Stimulated activated CD8-positive, alpha-beta memory T cell treated with anti-CD3 and anti-CD28 coated beads, Interleukin-7, amount 100 ng/mL, for 24 hours (primary cell): ENCODE measurements at places on chromosomes 13 and 19.

- DNase-seq, result peak; percentile 79
Measured at GRCh38 chr19:17847538-17848366, at the start of gene JAK3. Gene JAK3, minus strand, starts transcription at chr19:17847982. Its CDS starts 3,565 bp downstream, at chr19:17844417.

DNA sequence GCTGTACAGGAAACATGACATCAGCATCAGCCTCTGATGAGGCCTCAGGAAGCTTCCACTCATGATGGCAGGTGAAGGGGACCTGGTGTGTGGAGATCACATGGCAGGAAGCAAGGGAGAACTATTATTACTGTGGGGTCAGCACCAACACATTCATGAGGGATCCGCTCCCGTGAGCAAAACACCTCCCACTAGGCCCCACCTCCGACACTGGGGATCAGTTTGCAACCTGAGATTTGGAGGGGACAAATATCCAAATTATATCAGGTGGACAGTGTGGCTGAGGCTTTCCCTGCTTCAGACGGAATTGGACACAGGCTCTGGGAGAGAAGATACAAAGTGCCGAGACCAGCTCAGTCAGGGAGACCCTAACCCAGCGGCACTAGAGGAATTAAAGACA is 5.7 kb upstream of the ZNF792 start:
- no peak for DNase-seq

DNA sequence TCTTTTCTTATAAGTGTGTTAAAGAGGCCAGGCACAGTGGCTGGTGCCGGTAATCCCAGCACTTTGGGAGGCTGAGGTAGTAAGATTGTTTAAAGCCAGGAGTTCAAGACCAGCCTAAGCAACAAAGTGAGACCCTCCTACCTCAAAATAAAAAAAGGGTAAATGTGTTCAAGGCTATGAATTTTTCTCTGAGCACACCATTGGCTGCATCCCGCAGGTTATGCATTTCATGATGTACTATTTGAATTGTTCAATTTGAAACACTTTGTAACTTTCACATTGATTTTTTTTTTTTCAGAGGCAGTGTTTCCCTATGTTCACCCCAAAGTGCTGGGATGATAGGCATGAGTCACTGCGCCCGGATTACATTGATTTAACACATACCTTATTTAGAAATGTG is 138.1 kb downstream of the PTPRS start:
- DNase-seq, result no peak

DNA sequence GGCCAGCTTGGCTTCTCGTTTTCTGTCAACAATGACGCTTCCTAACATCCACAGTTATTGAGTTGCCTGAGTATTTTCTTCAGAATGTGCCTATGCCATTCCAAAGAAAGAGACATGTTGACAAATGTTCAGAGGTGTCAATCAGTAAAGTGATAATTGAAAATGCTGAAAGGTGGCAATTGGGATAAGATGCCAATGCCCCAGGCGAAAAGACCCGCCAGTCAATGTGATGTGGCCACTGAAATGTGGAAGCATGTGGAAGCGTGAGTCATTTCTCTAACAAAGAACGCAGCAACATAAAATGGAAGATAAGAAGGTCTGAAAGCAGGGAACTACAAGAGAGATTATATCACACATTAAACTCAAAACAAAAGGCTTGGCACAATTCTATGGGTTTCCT is 882.2 kb upstream of the SLC10A2 start:
- DNase-seq, result no peak
